NCI-H2171 (cell line): ENCODE measurements at places on chromosomes 2 and 18.

DNA sequence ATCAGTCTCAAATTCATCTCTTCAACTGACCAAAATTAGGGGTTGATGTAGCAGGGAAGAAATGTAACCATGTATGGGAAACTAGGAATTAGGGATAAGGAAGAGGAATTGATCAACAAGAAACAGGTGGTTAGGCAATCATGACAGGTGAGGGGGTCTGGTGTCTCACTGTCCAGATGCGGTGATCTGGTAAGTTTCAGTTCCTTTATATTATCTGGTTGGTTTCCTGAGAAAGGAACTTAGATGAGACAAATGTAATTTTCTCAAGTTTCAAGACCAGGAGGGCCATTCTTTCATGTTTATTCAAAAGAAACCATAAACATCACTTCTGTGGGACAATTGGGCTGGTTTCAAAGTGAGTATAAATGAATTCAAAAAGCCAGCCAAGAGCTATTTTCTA, 306.2 kb upstream of the KCNJ3 start:
- no peak for DNase-seq

- no peak for DNase-seq
Observed at GRCh38 chr2:237935740-237936452, 30.9 kb upstream of the UBE2F start.

DNA sequence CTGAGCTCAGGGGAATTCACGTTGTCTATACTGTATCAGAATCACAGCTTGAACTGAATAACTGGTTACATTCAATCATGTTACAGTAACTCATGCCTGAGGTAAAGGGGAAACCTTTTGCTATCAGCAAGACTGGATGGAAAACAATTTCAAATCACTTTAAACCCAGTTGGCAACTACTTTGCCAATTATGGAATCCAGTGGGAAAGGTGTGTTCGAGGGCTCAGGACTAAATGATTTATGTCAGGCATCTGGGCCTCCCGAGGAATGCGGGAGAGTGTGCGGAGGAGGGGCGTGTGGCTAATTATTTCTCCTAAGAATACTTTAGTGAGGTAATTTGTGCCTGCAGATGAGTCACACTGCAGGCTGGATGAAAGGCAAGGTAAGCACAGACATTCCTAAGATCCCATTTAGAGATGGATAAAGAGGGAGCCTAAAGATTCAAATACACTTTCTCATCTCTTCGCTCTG, 100.1 kb downstream of the HRH4 start:
- no peak for DNase-seq

DNA sequence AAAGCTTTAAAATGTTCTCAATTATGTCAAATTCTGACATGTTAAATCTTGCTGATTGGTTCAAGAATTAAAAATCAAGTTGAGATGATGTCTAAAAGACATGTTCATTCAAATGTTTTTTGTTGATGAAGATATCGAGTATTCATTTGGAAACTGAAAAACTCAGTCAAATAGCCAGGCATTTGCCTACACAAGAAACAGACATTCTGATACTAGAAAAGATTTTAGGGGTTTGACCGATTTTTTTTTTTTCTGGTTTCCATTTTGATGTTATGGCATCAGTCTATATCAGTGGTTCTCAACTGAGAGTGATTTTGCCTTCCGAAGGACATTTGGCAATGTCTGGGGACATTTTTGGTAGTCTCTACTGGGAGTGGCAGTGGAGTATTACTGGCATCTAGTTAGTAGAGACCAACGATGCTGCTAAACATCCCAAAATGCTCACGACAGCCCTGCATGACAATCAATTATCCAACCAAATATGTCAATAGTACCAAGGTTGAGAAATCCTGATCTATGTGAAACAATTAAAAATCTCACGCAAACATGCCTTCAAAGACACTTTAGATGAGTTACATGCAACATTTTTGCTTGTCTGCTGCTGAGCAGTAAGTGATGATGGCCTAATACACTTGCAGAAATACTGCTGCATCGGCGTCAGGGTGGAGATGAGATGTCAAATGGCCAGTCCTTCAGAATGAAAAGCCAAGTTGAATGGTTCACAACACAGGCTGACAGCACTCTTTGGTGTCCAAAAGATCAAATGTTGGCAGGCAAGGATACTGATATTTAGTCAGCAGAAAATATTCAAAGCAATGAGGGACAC, 12.5 kb downstream of the RASGRP3 start:
- no peak for DNase-seq

DNA sequence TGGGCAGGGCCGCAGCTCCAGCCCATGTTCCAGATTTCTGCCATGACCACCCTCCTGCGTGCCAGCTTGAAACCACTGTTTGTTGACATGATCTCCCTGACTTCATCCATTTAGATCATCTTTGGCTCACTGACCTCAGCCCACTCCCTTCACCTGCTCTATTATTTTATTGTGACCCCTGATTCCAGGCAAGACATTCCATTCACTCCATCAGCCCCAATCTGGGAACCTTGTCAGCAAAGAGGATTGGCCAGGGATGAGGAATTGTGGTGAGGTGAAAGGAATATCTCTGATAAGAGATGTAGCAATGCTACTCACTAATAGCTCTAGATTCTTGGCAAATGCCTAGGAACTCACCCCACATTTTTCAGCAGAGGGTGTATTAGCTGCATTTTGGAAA, 174.2 kb downstream of the TMEM247 start:
- no peak for DNase-seq

DNA sequence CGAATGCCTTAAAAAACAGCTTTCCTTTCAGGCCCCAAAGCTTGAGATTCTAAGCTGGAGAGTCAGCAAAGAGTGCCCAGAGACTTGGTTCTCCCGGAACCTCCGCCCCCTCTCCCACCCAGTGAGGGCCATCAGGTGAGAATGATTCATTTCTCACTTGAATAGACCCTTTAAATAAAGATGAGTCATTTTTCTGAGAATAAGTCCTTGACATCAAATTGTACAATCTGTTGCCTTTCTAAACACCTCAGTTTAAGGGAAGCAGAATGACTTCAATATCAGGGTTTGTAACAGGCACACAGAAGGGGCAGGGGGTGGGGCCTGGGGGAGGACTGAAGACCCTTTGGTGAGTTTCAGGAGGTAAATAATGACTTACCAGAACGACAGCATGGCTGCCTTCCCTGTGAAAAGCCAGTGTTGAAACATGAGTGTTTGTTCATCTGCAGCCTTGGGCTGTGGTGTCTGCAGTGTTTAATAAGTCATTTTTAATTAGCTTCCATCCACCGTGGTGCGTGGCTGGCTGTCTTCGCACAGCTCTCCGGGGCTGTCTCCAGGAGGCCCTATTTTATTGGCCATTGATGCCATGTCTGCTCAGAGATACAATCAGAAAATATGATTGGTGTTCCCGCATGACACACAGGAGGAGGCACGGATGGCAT, 134.9 kb upstream of the ZNF236 start:
- no peak for DNase-seq

GRCh38 chr2:230346465-230346864, 19.5 kb downstream of the SP140L start:
- DNase-seq = no peak

- DNase-seq = no peak
Observed at GRCh38 chr2:220310451-220310861, 683.0 kb downstream of the SLC4A3 start.

DNA sequence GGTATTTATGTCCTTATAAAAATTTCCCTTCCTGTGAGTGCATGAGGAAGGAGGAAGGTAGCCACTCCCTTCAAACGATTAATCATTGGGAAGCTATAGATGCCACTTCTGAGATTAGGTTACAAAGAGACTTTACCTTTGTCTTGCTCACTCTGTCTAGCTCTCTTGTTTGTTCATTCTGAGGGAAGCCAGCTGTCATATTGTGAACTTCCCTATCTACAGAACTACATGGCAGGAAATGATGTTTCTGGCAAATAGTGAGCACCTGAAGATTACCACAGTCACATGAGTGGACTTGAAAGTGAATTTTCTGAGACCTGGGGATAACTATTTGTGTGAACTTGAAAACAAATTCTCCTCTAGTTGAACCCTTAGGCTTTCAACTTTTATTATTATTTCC, 776.8 kb downstream of the CCDC85A start:
- DNase-seq = no peak

DNA sequence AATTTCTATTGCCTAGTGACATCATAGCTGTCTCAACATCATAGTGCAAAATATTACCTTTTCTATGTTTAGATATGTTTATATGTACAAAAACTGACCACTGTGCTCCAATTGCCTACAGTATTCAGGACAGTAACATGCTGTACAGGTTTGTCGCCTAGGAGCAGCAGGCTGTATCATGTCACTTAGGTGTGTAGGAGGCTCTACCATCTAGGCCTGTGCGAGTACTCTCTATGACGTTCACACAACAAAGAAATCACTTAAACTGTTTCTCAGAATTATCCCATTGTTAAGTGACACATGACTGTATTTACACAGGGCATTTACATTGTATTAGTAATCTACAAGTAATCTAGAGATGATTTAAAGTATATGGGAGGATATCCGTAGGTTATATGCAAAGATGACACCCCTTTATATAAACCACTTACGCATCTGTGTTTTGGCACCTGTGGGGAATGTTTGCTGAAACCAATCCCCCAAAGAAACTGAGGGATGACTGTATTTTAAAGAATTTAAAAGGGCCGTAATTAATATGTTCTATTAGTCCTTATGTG, 24.7 kb downstream of the IL1R2 start:
- no peak for DNase-seq

DNA sequence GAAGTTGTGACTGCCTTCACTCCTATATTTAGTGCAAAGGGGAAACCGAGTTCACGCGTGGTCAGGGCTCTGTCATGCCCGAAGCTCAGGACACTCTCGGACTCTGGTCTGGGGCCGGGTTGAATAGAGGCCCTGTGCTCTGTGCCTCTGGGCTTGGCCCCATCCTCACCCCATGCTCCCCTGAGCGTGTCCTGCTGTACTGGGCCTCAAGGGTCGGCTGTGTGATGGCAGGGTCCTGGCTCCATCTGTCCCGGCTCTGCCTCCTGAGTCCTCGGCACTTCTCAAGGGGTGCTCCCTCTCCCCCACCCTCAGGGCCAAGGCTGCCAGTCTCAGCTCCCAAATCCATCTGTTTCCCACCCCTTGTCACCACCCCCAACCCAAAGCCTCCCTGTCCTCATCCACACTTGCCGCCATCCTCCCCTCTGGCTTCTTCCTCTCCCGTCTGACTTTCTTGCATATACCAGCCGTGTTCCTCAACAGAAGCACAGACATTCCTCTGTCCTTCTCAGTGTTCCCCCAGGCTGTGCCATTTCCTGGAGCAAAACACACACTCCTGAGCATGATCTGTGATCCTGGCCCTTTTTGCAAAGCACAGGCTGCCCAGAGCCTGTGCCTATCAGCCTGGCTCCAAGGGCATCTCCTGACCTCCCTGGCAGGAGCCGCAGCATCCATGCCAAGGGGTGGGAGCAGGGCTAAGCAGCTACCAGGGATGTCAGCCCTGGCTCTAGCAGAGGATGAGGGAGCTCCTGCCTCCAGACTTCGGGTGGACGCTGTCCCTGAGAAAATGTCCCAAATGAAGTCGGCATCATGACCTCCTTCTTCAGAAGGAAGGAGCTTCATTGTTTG, 64.2 kb upstream of the OTOS start:
- DNase-seq = no peak

DNA sequence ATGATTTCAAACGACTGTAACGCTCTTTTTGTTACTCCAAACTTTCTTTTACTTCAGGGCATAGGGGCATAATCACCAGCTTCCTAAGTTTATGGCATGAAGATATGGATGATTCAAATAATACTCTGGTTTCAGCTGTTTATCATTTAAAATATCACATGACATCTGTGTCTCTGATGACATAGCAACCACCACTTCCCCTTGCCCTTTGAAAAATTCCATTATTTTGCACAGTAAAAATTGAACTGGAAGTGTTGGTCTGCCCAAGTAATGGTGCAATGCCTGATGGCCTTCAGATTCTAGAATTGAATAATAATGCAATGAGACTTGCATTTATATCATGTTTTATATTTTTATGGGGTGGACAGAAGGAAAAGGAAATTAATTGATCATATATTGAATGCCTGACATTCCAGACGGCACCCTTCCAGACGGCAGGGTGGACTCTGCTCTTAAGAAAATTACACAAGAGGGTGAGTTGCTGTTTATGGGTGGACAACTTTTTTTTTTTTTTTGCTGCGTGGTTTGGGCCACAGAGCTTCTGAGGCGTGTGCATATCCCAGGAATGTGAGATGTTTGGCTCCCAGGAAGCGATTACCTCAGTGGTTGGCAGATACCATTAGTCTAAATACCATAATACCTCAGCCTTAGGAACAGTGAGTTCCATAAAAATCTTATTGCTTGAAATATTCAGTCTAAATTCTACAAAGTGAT, 101.7 kb upstream of the ZNF521 start:
- DNase-seq = no peak

- no peak for DNase-seq
Observed at GRCh38 chr18:11304928-11305327, 155.6 kb upstream of the PIEZO2 start.

GRCh38 chr2:158724803-158725381, 70.2 kb upstream of the DAPL1 start:
- DNase-seq = no peak

GRCh38 chr18:63730773-63731172, 28.0 kb downstream of the SERPINB11 start:
- no peak for DNase-seq

DNA sequence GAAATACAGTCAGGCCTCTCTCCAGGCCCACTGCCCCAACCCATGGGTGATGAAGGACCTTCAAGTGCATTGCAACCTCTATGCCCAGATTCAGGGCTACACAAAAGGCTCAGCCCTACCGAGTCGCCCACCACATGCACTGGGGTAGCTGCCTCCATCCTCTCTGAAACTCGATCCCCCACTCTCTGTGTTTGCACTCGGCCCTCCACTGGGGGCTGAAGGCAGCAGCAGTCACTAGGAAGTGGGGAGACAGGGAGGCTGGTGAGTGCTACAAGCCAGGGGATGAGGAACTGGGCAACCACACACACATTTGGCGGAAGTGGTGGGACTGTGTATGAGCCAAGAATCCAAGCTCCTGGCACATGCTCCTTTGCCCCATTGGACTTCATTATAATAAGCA, 94.6 kb downstream of the CERS6 start:
- DNase-seq = no peak

DNA sequence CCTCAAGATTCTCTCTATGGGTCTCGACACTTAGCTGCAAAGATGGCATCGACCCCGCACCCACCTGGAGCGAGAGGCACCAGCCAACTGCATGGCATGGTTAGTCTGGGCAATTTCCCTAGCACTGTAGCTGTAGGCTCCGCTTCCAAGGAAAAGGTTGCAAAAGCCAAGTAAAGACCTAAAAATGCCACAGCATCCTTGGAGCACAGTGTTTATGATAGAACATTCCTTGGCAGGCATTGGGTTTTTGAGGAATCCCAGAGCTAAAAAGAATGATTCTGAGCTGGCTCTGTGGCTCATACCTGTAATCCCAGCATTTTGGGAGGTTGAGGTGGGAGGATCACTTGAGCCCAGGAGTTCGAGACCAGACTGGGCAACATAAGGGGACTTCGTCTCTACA, 22.9 kb downstream of the QPCT start:
- no peak for DNase-seq
